ENCODE measurements at places on chromosomes 7 and 10. TPM values are rescaled to one million over a fixed set of nuclear protein-coding genes. Genes with fewer than 3 reads are reported as not detected.

- no peak overlapping the region for H3K4me3 ChIP-seq
- no peaks in the 10 kb centered on the region for H3K27me3 ChIP-seq
- H3K4me1 ChIP-seq, result no peaks in the 10 kb centered on the region
- no peak overlapping the region for H3K27ac ChIP-seq
- DNase-seq, result no peak
These were observed 22.3 kb downstream of the PDGFA start for GRCh38 chr7:497346-497745.

The LRIT2 gene
- total RNA-seq, result not detected

DNA sequence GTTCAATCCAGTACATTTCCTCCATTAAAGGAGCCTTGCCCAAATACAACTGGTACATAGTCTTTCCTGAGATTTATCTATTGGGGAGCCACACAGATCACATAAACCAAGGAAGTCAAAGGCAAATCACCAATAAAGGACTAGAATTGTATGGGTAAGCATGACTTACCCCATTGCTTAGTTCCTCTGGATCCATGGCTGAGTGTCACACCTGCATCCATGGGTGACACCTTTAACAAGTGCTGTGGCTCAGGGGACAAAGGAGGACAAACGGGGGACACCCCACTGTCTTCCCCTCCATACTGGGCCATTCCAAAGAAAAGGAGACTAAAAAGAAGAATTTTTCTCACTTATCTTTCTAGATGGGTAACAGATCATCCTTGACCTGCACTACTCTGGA lies 30.4 kb downstream of the ZNF92 start:
- no peak overlapping the region for H3K27ac ChIP-seq
- no peaks in the 10 kb centered on the region for H3K27me3 ChIP-seq
- H3K4me1 ChIP-seq, result no peaks in the 10 kb centered on the region
- H3K36me3 ChIP-seq, result peaks cover 3% of the 10 kb centered on the region
- no peak overlapping the region for H3K4me3 ChIP-seq

The SPDYE5 gene
- not detected for total RNA-seq

DNA sequence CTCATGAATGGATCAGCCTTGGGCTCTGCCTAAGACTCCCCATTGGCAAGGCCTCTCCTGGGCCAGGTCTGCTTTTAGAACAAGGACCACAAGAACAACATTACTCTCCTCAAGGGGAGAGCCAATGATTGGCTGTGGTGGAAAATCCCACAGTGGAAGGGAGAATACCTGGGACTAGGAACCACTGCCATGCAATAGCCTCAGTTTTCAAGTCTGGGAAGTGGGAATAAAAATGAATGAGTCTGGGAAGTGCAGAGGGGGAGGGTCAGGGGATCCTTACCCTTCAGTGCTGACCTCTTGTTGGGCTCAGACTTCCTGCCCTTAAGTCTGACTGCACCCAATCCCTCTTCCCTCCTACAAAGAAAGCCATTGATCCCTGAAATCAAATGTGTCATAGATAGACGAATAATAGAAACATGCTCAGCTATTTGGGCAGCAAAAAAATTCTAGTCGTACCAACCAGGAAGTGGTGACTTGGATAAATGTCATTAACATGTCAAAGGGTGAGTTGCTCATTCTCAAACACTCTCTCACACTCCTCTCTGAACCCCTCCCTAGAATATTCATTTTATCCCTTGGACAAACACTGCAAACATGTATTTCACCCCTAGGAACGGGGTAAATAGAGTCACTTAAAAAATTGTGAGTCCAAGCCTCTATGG lies 123.6 kb downstream of the SH3PXD2A start:
- no peaks in the 10 kb centered on the region for H3K36me3 ChIP-seq
- H3K4me3 ChIP-seq, result no peak overlapping the region
- no peak for DNase-seq
- H3K27ac ChIP-seq, result no peak overlapping the region
- H3K27me3 ChIP-seq, result no peaks in the 10 kb centered on the region
- H3K4me1 ChIP-seq, result no peaks in the 10 kb centered on the region

The CALHM2 gene
- total RNA-seq, result 84.6 TPM

DNA sequence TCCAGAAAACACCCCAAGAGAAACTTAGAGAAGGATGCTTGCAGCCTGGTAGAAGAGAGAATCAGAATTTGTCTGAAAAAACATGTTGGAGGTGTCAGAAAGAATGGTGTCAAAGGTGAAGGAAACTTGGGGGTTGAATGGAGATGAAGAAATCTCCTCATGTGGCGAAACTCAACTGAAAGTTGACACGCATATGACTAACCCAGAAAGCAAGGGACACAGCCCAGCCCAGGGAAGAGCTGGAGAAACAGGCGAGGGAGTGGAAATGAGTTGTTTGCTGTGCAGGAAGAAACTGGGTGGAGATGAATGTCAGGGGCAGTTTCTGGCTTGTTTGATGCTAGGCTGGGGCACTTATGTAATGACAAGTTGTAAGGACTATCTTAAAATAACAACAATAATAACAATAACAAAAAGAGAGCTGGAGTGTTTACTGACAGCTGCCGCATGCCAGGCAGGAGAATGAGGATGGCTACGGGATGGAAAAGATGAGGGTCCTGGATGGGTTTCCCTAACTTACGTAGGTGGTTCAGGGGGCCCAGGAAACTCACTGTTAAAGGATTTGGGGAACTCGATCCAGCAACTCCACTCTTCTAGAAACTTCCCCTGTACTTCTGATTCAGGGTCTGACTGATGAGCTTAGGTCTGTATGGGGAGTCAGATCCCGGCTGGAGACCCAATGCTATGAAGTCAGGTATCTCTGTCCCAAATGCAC lies 57.4 kb downstream of the MAP3K8 start:
- peaks cover 41% of the 10 kb centered on the region for H3K4me1 ChIP-seq
- DNase-seq, result no peak
- no peaks in the 10 kb centered on the region for H3K27me3 ChIP-seq
- no peak overlapping the region for H3K4me3 ChIP-seq
- H3K36me3 ChIP-seq, result no peaks in the 10 kb centered on the region

GRCh38 chr10:91284486-91285090 lies 64.1 kb downstream of the PCGF5 start:
- H3K4me1 ChIP-seq, result peaks cover 6% of the 10 kb centered on the region
- no peak overlapping the region for H3K27ac ChIP-seq
- no peak for DNase-seq
- H3K4me3 ChIP-seq, result no peak overlapping the region

DNA sequence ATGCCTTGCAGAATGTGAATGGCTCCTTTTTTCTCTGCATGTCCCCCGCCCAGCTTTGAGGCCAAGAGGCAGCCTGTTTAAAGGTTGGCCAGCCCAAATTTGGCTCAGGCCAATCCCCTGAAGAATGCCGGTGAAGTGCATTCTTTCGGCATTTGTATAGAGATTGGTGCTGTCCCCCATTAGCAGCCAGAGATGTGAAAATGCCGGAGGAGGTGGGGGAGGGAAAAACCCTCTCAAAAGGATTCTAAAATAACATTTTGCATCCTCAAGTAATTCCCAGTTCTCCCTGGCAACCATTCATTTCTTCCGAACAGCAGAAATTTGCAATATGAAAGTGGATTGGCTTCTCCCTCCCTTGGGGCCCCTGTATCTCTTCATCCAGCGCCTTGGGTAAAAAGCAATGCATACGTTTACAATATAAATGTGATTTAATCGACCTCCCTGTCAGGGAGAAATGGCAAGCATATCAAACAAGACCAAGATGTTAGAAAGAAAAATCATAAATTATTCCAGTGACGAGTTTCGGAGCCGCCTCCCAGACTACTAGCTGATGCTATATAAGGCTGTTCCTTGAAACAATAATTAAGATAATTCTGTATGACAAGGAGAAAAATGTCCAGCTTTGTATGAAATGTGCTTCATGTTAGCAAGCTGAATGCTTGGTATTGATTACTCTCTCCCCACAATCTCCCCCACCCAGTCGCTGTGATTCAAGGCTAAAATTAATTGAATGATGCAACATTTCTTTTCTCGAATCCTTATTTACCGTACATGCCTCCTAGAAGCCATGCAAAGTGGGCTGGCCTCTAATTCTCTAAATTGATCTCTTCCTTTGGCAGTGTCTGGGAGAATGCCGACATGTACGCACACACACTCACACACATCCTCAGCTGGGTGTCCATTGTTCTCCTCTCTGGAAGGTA lies 323.7 kb downstream of the RPS24 start:
- no peaks in the 10 kb centered on the region for H3K4me1 ChIP-seq
- H3K27me3 ChIP-seq, result no peaks in the 10 kb centered on the region
- DNase-seq, result no peak
- no peak overlapping the region for H3K4me3 ChIP-seq
- no peaks in the 10 kb centered on the region for H3K36me3 ChIP-seq
- no peak overlapping the region for H3K27ac ChIP-seq

The PAX4 gene
- total RNA-seq, result not detected

The TAF3 gene
- total RNA-seq, result 21.4 TPM

GRCh38 chr10:78288663-78289062 lies 255.0 kb downstream of the RPS24 start:
- DNase-seq, result no peak
- H3K27ac ChIP-seq, result no peak overlapping the region
- H3K4me3 ChIP-seq, result no peak overlapping the region

- no peak overlapping the region for H3K27ac ChIP-seq
- H3K27me3 ChIP-seq, result no peaks in the 10 kb centered on the region
- H3K4me3 ChIP-seq, result no peak overlapping the region
- H3K4me1 ChIP-seq, result no peaks in the 10 kb centered on the region
These were observed 90.6 kb upstream of the PPP2R2D start for GRCh38 chr10:131810036-131810804.

The FGFR2 gene
- total RNA-seq, result 0.58 TPM

DNA sequence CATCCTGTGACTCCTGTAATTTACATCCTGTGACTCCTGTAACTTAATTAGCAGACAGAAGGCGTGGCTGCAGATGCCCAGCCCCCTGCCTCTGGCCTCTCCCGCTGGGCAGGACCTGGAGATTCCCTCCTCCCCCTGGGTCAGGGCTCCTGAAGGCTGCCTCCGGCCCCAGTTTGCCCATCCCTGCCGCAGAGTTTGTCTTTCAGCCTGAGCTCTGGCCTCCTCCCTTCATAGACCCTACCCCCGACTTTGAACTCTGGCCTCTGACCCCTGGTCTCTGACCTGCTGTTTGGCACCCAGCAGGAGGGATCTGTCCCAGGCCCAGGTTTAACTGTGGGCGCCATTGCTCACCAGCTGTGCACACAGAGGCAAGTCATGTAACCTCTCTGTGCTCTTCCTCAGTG lies 45.6 kb downstream of the ELFN1 start:
- H3K36me3 ChIP-seq, result no peaks in the 10 kb centered on the region
- H3K27me3 ChIP-seq, result no peaks in the 10 kb centered on the region
- no peak overlapping the region for H3K27ac ChIP-seq
- peaks cover 3% of the 10 kb centered on the region for H3K4me1 ChIP-seq
- DNase-seq, result no peak

DNA sequence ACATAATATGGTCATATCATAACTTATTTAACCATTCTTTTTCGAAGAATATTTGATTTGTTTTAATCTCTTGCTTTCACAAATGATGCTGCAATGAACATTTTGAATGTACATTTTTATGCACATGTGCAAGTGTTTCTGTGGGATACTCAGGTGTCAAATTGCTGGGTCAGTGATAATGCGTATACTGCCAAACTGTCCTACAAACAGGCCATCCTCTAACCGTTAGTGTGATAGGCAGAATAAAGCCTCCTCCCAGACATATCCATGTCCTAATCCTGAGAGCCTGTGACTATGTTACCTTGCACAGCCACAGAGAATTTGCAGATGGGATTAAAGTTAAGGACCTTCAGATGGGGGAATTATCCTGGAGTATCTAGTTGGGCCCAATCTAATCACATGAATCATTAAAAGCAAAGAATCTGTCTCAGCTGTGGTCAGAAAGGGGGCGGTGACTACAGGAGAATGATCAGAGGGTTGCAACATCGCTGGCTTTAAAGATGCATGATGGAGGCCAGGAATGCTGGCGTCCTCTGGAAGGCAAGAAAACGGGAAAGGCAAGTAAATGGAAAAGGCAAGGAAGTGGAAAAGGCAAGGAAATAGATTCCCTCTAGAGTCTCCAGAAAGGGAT lies 46.7 kb downstream of the FZD1 start:
- H3K27ac ChIP-seq, result no peak overlapping the region
- H3K4me1 ChIP-seq, result no peaks in the 10 kb centered on the region
- no peaks in the 10 kb centered on the region for H3K36me3 ChIP-seq
- no peak for DNase-seq
- H3K27me3 ChIP-seq, result no peaks in the 10 kb centered on the region

GRCh38 chr10:63415640-63416244 lies 50.0 kb downstream of the JMJD1C start:
- no peak overlapping the region for H3K4me3 ChIP-seq
- no peaks in the 10 kb centered on the region for H3K36me3 ChIP-seq
- H3K27me3 ChIP-seq, result no peaks in the 10 kb centered on the region
